ENCODE measurements at places on chromosomes 5 and 9.

DNA sequence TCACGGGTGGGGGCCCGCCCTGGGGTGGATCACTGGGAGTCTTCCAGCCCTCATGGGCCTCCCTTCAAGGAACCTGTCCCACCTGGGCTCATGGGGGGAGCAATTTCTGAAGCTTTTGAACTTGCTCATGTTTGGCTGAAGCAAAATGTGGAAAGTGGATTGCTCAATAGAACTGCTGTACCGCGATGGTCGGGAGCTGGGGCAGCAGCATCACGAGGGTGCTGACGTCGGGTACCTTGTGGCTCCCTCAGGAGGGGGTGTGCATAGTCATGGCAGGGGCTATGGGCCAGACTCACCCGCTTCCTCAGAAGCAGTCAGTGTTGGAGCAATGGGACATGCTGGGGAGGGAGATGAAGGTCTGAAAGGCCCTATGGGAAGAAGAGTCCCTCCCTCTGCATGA, 57.9 kb downstream of the PRRT1B start:
- no peak for DNase-seq

- no peak for DNase-seq
Measured at GRCh38 chr9:18495065-18495464, 21.1 kb downstream of the ADAMTSL1 start.

DNA sequence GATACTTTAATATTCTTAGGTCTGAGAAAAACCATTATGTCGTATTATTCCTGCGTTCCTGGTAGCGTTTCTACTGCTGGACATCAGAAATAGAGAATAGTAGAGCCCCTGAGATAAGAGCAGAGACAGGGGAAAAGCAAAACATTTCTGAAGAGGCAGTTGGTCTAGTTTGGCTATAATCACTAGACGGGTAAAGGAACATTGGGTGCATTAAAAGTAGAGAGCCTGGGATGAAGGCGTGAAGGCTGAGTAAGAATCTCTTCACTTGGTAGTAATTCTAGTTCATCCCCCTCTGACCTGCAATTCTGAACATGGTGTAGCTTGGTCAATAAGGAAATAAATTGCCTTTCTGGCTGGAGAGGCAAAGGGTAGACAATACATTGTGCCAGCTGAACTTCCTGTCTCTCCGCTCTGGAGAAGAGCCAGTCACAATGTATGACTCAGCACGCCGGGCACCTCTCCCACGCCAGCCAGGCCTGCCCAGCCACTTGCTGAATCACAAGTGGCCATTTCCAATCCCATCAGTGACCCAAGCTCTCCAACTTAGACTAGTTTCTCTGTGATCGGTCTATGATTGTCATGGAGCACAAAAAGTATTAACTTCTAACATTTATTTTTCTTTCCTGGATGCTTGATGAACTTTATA, 75.4 kb downstream of the STK32A start:
- DNase-seq = peak; percentile 72

- no peak for DNase-seq
Measured at GRCh38 chr5:99926463-99926862, 608.7 kb upstream of the FAM174A start.

- DNase-seq = peak; percentile 34
Measured at GRCh38 chr5:173451651-173452050, 123.4 kb upstream of the STC2 start.

DNA sequence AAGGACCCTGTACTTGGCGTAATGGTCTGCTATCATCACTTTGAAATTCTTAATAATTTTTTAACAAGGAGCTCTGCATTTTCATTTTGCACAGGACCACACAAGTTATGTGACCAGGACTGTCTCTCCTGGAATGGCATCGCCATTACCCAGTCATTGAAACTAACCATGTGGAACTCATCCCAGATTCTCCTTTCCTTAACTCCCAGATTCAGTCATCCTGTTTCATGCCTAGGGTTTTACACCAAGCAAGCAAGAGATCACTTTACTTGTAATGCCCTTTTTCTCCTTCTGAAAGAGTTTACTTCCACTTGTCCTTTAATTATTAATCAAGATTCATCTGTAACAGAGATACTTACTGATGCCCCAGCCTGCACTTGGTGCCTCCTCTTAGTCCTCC, 12.0 kb downstream of the FRMD3 start:
- no peak for DNase-seq

DNA sequence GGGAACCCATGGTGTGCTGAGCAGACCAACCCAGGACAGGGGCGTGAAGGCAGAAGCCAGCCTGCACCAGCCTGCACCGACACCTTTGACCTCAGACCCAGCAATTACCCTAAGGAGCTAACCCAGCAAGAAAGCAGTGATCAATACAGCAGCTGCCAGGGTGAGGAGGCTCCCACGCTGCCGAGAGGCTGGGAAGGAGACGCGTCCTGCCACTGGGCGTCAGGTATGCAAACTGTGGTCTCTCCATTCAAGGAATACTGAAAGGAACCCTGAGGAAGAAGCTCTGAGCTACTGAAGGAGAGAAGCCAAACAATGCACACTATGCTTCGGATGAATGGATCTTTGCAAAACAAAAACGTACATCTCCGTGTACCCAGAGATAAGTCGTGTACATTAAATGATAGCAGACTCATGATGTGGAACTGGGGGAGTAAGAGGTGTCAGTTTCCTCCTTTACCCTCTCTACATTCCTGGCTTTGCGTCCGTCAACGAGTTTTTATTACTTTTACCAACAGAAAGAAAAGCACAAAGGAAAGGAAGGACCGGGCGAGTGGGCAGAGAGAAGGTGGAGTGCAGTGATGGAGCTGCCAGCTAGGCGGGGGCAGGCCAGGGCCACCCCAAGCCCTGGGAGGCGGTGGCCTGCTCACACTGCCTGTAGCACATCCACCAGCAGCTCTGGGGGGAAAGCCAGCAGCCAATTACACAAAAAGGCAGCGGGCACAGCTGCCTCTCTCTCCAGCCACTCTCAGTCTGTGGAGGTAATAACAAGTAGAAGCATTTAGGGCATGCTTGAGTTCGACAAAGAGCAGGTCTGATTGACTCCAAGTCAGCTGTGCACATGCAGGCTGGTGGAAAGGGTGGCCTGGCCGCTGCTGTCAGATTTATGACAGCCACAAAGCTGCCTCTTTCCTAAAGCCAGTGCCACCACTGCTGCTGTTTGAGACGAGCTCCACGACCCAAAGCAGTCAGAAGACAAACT, 29.3 kb downstream of the RASGEF1C start:
- no peak for DNase-seq

DNA sequence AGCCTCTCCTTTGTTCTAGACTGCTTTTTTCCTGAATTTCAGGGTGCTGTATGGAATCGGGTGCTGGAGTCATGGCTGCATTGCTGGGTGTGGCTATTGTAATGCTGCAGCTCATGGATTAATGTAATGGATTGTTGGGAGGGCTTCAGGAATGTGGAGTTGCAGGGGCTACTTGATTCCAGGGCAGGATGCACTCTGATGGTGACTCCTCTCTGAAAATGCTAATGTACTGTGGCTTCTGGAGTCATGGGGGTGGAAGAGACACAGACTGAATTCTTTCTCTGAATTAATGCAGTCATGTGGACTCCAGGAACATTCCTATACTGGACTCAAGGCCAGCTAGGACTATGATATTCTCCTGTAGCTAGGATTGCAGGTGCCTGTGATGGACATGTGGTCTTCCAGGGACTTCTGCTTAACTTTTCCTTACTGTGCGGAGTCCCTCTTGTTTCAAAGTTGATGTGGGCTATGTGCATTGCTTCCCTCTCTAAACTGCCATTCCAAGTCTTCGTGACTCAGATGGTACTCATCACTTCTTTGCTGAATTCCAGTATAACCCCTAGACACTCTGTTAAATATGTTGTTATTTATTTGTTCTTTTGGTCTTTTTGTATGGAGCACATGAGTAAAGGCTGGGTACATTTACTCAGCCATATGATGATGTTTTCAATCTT, 396.2 kb downstream of the KCTD16 start:
- peak; percentile 47 for DNase-seq

DNA sequence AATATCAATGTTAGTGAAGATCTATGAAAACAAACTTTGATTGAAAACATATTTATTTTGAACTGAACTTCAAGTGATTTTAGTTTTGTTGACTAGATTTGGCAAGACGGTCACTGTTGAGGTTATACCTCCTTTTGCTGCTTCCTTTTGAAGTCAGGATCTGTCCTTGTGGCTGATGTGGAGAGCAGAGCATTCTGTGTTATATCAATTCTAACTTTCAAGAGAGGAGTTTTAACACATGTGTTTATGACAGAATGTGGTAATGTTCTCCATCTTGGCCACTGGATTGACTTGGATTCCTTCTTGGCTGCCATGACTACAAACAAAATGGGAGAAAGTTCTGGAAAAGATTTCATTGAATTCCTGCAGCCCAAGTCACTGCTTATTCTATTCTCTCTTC, 104.0 kb upstream of the ACTBL2 start:
- DNase-seq = no peak

- DNase-seq = no peak
Measured at GRCh38 chr9:134224127-134224526, 59.8 kb upstream of the RNU6ATAC start.

- DNase-seq = no peak
Measured at GRCh38 chr5:134917070-134917815, 12.3 kb downstream of the PCBD2 start.

- DNase-seq = peak; percentile 96
Measured at GRCh38 chr9:131237931-131238401, 38.3 kb downstream of the FAM78A start.

- DNase-seq = peak; percentile 8
Measured at GRCh38 chr5:167402671-167403070, 888.8 kb upstream of the WWC1 start.

DNA sequence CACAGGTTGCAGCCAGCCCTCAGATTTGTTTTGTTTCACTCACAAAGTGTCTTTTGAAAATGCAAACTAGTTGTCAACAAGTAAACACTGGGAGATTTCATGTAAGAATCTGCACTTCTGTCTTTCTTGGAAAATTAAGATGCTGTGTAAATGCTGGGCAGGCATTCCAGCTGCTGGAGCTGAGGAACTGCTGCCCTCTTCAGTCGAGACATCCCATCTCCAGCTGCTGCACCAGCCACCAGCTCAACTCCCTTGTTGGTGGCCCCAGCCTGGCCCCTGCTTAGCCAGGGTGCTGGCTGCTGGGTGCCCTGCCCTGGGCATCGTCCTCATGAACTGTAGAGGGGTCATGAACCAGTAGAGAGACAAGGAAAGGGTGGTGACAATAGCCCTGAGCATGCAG, 33.1 kb upstream of the AFAP1L1 start:
- no peak for DNase-seq

DNA sequence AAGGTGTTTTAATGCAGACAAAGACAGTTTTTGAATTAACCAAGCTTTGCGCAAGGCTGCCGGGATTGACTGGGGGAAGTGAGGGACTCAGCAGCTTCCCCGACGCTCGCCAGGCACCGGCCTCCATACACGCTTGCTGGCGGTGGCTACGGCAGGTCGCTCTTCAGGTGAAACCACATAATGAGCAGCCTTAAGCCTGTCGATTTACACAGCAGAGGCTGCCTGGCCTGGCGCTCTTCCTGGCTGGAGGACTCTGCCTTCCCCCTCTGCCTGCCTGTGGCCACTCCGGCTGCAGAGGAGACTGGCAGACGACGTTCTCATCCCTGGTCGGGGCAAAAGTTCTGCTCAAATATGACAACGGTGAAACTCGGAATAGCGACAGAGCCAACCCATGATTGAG, 9.0 kb upstream of the NOTCH1 start:
- no peak for DNase-seq

- no peak for DNase-seq
Measured at GRCh38 chr5:94746731-94747124, 128.3 kb downstream of the SLF1 start.

GRCh38 chr5:2482778-2483177, 268.7 kb downstream of the IRX2 start:
- no peak for DNase-seq

GRCh38 chr9:111944241-111944866, 47.7 kb downstream of the UGCG start:
- DNase-seq = peak; percentile 74

DNA sequence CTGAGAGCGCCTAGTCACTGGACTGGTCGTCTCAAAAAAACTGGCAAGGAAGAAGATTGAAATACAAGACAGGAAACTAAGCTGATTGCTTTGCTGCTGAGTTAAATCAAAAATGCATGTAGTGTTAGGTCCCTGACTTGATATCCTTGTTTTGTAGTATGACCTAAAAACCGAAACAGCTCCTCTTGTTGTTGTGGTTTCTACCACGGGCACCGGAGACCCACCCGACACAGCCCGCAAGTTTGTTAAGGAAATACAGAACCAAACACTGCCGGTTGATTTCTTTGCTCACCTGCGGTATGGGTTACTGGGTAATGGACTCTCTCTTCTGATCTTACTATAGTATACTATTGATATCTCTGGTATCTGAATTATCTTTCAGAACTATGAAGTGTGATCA, 4.3 kb downstream of the MTRR start:
- no peak for DNase-seq

GRCh38 chr5:55360190-55360589, 52.4 kb downstream of the MTREX start:
- DNase-seq = peak; percentile 26

DNA sequence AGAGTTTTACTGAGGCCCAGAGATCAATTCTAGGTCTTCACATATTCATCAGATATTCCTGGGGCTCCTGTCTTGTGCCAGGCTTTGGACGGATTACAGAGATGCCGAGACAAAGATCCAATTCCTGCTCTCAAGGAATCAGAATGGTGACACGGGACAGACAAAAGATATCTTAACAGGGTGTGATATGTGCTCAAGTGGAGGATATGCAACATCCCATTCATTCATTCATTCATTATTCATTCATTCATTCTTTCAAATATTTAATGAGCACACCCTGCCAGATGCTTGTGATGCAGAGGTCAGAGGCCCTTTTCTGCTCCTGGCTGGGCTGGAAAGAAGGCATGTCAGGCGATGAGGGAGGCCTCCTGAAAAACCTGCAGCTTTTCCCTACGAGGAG, 21.8 kb downstream of the LHX2 start:
- DNase-seq = no peak
